Thyroid gland (tissue), 4 donors: ENCODE measurements at places on chromosomes 12 and 14. TPM values are rescaled to one million over a fixed set of nuclear protein-coding genes. Genes with fewer than 3 reads are reported as not detected.

DNA sequence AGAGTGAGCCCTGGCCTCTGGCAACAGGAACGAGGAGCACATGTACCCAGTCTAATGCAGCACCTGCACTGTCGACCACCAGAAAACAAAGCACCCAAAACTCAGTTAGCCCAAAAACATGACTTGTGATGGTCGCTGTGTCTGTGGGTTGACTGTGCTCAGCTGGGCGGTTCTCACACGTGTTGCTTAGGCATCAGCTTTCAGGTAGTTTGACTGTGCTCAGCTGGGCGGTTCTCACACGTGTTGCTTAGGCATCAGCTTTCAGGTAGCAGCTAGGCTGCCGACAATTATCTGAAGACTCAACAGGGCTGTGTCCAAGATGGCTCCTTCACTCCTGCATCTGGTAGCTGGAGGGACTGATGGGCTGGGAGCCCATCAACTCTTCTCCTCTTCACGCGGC is 1.2 kb upstream of the LRCOL1 start:
- no peaks in the 10 kb centered on the region for H3K36me3 ChIP-seq
- H3K4me3 ChIP-seq = no peak overlapping the region
- H3K27me3 ChIP-seq = peaks cover 5% of the 10 kb centered on the region
- DNase-seq = no peak

DNA sequence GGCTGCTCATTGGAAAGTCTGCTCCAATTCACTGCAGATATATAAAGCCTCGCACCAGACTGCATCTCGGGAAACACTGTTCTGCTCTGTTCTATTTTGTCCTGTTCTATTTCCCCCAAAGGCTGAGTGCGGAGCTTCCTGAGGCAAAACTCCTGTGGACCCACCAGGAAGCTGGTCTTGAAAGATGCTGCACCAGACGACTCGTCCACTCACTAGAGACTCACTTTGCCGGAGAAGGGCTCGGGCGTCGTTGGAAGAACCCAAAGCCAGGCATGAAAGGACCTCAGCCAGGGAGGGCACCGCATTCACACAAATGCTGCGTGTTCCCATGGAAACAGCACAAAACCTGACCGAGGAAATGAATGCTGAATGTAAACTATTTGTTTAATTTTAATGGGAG is 331.2 kb upstream of the SFSWAP start:
- no peaks in the 10 kb centered on the region for H3K36me3 ChIP-seq
- no peak for DNase-seq
- no peaks in the 10 kb centered on the region for H3K27me3 ChIP-seq
- H3K27ac ChIP-seq = no peak overlapping the region

DNA sequence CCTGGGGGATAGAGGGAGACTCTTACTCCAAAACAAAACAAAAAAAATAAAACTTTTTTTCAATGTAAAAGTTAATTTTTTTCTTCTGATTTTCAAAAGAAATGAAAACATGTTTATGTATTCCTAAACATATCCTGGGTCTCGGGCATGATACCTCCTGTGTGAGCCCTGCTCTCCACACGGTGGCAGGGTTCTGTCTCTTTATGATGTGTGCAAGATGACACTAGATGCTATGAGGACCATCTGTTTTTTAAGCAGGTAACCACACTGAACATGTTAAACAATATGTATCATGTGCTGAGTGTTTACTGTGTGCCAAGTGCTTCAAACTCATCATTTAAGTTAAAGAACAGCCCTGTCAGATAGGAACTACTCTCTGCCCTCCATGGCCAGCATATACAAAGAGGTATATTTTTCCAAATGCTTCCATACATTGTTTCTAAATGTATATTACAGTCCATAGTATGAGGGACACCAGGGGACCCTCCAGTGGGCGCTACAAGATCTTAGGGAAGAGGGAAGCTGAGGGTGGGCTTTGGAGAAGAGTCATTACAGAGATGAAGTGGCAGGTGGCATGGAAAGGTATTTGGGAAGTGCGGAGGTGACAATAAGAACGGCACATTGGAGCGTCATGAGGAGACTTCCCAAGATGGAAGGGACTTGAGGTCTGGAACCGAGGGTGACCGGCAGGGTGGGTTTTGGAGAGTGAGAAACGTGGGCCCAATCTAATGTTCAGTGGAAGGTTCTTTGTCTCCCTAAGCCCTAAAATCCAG is 28.5 kb downstream of the FOS start:
- no peaks in the 10 kb centered on the region for H3K36me3 ChIP-seq
- DNase-seq = no peak
- H3K4me1 ChIP-seq = peaks cover 17% of the 10 kb centered on the region
- H3K27ac ChIP-seq = no peak overlapping the region
- H3K4me3 ChIP-seq = no peak overlapping the region
- no peaks in the 10 kb centered on the region for H3K27me3 ChIP-seq

ADGRD1 gene
- 24.9 TPM for total RNA-seq

HPD gene
- total RNA-seq = 1.2 TPM
